Activated CD4-positive, CD25-positive, alpha-beta regulatory T cell treated with anti-CD3 and anti-CD28 coated beads, Interleukin-2, amount 50 U/mL, for 16 hours (primary cell): ENCODE measurements at places on chromosomes 2 and 18.

- no peak for DNase-seq
Measured at GRCh38 chr2:214382229-214382628, 28.6 kb upstream of the VWC2L start.

- DNase-seq: no peak
Measured at GRCh38 chr2:224145751-224146355, 106.8 kb upstream of the SERPINE2 start.

GRCh38 chr2:146130290-146130689 lies 1610.4 kb upstream of the ZEB2 start:
- DNase-seq: no peak

DNA sequence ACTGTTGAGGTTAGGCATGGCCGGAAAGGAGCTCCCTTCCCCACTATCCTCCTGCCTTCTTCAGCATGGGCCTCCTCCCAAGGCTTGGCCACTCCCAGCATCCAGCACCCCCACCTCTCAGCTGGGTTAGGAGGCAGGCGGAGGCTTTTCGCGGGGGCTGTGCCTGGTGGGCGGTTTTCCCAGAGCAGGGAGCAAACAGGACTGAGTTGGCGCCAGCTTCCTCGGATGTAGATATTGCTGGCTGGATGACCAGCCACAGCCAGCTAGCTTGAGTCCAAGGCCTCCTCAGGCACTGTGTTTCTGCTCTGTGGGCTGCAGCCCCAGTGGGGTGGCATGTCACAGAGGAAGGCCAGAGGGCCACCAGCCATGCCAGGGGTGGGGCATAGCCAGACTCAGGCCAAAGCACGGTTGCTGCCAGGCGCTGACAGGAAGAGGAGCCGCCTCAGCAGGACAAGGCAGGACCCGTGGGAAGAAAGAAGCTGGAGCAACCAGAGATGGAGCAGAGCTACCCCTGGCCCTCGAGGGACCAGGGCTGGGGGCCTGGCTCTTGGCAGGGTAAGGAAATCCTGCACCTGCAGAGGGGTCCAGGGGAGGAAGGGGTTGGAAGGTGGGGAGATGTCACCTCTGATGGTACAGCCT lies at the start of gene TCF23:
Gene TCF23, plus strand, starts transcription at position 204 of the 639 bp plus-strand sequence. Its CDS starts 130 bp downstream, at position 334.
- no peak for DNase-seq

DNA sequence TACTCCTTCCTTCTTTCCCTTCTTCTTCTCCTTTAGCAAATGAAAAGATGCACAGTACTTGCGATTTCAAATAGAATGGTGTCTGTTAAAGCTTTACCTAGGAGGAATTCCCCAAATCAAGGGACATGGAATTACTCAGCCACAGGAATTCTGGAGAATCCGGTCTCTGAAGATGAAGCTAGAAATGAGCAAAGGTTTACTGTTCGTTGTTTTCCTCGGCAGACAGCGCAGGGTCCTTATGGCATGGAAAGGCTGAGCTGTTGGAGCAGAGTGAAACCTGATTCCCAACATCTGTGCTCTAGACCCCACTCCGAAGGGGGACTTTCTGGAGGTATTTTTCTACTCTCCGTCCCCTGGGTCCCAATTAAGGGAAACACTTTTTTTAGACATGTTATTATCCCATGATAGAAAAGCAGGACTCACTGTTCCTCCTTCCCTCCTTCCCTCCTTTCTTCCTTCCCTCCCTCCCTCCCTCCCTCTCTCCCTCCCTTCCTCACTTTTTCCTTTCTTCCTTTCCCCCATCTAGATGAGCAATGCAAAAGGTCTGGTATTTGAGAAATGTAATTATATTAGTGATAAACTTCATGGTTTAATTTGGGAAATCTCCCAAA lies 47.1 kb downstream of the CDCA7 start:
- DNase-seq: no peak

GRCh38 chr18:58958628-58959027 lies 94.0 kb downstream of the ZNF532 start:
- no peak for DNase-seq
